H9 (cell line): ENCODE measurements at places on chromosomes 1 and 21. TPM values are rescaled to one million over a fixed set of nuclear protein-coding genes. Genes with fewer than 3 reads are reported as not detected.

Gene RGS18
- total RNA-seq = not detected in 2 replicates

Gene PER3
- total RNA-seq = 9.0 and 9.3 TPM in 2 replicates

Gene KRTAP21-2
- not detected in 2 replicates for total RNA-seq

Gene PAQR6
- total RNA-seq = 14.6 and 15.8 TPM in 2 replicates

Gene PKNOX1
- 38.1 and 43.4 TPM in 2 replicates for total RNA-seq

- no peaks in the 10 kb centered on the region; the same call in 1 of the 2 replicates for H3K27me3 ChIP-seq
- peaks cover 2% of the 10 kb centered on the region; the same call in 1 of the 2 replicates for H3K4me1 ChIP-seq
- H3K4me3 ChIP-seq = no peak overlapping the region
- H3K27ac ChIP-seq = no peak overlapping the region
- peaks cover 14% of the 10 kb centered on the region for H3K36me3 ChIP-seq
Measured at GRCh38 chr21:15301014-15301413, 236.2 kb upstream of the NRIP1 start.

DNA sequence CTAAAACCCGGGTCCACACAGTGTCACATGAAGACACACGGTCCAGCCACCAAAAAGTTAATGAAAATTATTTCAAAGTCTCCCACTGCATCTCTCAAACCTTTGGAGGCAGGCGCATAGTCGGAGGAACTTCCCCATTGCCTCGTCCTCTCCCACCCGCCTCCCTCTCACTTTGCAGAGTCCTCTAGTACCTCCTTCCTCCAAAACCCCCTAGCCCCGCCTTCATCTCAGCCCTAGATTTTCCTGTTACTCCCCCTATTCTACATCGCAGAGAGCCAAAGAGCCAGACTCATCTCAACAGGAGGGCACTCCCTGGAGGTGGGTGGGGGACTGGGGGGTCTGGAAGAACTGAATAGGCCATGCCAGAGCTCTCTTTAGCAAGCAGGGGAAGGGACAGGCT, 79.3 kb downstream of the DISP3 start:
- H3K4me3 ChIP-seq = no peak overlapping the region
- DNase-seq = no peak
- H3K4me1 ChIP-seq = peaks cover 3% of the 10 kb centered on the region; the same call in 1 of the 2 replicates

- no peak overlapping the region for H3K4me3 ChIP-seq
- H3K4me1 ChIP-seq = no peaks in the 10 kb centered on the region; the same call in 1 of the 2 replicates
- no peak for DNase-seq
- no peaks in the 10 kb centered on the region for H3K36me3 ChIP-seq
- H3K27ac ChIP-seq = no peak overlapping the region
- no peaks in the 10 kb centered on the region for H3K27me3 ChIP-seq
Measured at GRCh38 chr21:36260802-36261201, 59.2 kb upstream of the MORC3 start.

GRCh38 chr1:51583532-51583931, 33.4 kb upstream of the OSBPL9 start:
- no peak for DNase-seq
- no peaks in the 10 kb centered on the region for H3K27me3 ChIP-seq
- no peaks in the 10 kb centered on the region for H3K4me1 ChIP-seq
- H3K4me3 ChIP-seq = no peak overlapping the region

DNA sequence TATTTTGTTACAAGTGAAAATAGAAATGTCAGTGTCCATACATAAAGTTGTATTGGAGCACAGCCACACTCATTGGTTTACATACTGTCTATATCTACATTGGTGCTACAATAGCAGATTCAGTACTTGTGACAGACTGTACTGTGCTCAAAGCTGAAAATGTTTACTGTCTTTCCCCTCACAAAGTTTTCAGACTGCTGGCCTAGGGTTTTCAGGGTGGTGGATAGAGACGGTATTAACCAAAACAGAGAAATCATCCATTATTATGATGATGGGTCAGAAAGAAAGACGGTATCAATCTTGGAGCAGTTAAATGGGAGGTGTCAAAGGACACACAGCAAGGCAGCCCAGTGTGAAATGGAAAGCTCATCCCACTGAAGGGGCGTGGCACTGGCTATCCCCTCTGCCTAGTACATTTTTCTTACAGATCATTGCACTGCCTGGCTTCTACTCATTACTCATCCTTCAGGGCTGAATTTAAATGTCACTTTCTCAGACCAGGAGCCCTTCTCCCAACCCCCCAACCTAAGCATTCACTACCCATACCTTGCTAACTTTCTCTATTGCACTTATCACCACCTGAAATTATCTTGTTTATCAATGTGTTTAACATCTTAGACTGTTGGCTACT, 10.2 kb downstream of the JAK1 start:
- no peaks in the 10 kb centered on the region for H3K36me3 ChIP-seq
- no peak for DNase-seq
- H3K27ac ChIP-seq = no peak overlapping the region
- no peak overlapping the region for H3K4me3 ChIP-seq
- H3K4me1 ChIP-seq = peaks cover 10% of the 10 kb centered on the region

- H3K4me3 ChIP-seq = no peak overlapping the region
- no peaks in the 10 kb centered on the region for H3K4me1 ChIP-seq
- DNase-seq = no peak
- no peaks in the 10 kb centered on the region for H3K27me3 ChIP-seq
Measured at GRCh38 chr1:154856544-154856943, 13.5 kb downstream of the KCNN3 start.

DNA sequence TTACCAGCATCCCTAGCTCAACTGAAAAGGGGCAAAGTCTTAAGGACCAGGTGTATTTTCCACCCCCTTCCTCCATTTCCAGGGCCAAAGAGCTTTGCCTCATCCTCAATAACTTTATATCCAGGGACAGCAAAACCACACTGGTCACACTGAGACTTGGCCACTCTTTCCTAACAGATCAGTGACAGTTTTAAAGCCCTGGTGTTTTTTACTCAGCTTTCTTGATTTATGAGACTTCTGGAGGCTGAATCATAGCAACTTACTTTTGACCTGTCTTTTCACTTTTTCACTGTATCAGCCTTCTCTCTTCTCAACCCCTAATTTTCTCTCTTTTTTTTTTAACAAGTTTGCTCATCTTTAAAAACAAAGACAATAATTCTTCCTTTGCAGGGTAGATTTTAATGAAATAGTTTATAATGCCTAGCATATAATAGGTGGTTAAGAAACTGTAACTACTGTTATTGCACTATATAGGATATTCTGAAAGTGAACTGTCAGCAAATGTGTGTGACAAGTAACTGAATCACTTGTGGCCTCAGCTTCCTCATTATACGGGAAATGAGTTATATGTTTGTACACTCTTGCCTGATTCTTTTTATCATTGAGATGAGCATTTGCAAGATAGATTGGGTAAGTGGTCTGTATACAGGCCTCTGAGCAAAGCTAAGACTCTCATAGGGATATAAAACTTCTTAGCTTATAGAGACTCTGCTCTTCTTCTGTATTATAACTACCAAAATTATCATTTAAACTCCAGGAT, 19.7 kb upstream of the DYNLT5 start:
- no peaks in the 10 kb centered on the region for H3K4me1 ChIP-seq
- DNase-seq = no peak
- no peaks in the 10 kb centered on the region for H3K27me3 ChIP-seq
- H3K27ac ChIP-seq = no peak overlapping the region

DNA sequence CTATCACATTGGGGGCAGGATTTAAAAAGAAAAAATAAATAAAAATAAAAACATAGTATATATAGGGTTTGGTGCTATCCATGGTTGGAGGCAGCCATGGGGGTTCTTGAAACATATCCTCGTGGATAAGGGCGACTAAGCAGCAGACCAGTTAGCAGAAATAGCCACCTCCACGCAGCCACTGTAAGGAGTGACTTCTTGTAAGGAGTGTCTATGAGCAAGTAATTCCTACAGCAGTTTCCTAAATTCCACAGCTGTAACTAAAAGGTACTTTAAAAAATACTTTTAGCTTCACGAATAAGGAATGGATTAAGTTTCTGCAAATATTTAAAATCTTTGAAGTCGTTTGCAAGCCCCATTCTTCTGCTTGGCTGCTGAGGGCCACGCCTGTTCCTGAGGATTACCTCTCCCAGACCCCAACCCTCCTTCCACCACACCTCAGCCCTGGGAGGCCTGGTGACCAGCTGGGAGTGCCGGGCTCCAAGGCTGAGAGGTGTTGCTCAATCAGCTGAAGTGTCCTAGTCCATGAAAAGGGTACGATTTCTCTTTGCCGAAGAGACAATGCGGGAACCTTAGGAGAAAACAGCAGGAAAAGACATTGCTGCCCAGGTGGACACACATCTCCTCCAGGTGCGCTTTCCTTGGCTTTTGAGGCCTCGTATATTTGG, 115.3 kb downstream of the ADSS2 start:
- no peaks in the 10 kb centered on the region; the same call in 1 of the 2 replicates for H3K4me1 ChIP-seq
- no peak overlapping the region for H3K4me3 ChIP-seq
- H3K36me3 ChIP-seq = no peaks in the 10 kb centered on the region
- H3K27me3 ChIP-seq = no peaks in the 10 kb centered on the region
- peak; percentile 26 for DNase-seq

- H3K36me3 ChIP-seq = peaks cover 3% of the 10 kb centered on the region
- no peak overlapping the region for H3K4me3 ChIP-seq
- DNase-seq = no peak
Measured at GRCh38 chr1:97903626-97904025, 17.2 kb downstream of the DPYD start.

DNA sequence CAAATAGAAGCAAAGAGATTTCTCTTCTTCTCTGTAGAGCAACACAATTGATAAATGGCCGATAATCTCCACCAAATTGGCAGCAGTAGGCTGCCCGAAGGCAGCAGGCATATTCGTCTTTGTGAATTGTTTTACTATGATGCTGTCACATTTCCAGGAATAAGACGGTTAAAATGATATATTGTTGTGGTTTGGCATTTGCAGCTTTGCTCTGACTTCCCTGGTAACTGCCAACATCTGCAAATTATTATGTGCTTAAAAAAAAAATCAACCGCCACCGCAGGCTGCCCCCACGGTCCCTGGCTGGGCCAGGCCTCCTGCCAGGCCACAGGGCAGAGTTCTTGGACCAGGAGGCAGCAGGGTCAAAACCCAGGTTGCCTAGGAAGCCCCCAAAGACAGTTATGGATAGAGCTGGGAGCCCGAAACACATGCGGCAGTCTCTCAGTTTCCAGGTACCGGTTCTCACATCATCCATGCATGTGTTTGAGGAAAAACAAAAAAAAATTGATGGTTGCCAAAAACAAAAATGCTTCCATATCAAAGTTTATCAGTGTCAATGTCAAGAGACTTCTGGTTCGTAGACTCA, 179.3 kb downstream of the ETS2 start:
- no peaks in the 10 kb centered on the region for H3K36me3 ChIP-seq
- H3K4me3 ChIP-seq = no peak overlapping the region
- no peak overlapping the region for H3K27ac ChIP-seq
- no peak for DNase-seq

GRCh38 chr1:212539737-212540430, 68.7 kb upstream of the ATF3 start:
- no peaks in the 10 kb centered on the region for H3K27me3 ChIP-seq
- no peaks in the 10 kb centered on the region for H3K4me1 ChIP-seq
- no peak for DNase-seq
- H3K4me3 ChIP-seq = no peak overlapping the region
- no peak overlapping the region for H3K27ac ChIP-seq
- H3K36me3 ChIP-seq = no peaks in the 10 kb centered on the region

DNA sequence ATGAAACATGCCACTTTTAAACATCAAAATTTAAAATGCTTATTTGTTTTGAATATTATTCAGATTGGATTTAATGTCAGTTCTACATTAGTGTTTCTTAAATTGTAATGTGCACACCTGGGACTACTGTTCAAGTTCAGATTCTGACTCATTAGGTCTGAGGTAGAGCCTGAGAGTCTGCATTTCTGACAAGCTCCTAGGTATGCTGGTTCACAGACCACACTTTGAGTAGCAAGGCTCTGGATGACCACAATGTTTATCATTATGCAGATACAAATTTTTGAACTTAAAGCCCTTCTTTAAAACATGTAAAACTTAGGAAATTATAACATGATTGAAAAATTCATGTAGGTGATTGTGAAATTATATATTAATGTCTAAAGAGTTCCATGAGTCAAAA, 40.2 kb downstream of the TTLL7 start:
- H3K27ac ChIP-seq = no peak overlapping the region
- H3K27me3 ChIP-seq = no peaks in the 10 kb centered on the region
- H3K4me1 ChIP-seq = no peaks in the 10 kb centered on the region; the same call in 1 of the 2 replicates
- no peak for DNase-seq
- H3K4me3 ChIP-seq = no peak overlapping the region
- H3K36me3 ChIP-seq = no peaks in the 10 kb centered on the region

DNA sequence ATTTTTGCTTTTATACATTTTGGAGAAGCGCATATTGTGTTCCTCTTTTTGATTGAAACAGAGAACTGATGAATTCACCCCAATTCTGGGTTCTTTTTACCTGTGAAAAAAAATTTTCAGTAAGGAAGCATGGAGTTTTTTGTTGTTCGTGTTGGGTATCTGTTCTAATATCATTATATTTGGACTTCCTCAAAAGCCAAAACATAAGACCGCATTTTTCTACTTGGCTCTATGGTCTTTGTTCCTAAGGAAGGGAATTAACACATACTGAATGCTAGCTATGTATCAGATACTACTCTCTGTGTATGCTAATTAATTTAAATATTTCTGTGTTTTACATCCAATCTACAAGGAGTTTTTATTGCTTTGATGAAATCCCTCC, 12.9 kb downstream of the EPB41 start:
- no peaks in the 10 kb centered on the region for H3K36me3 ChIP-seq
- no peak for DNase-seq
- H3K27ac ChIP-seq = no peak overlapping the region
- H3K4me3 ChIP-seq = peak overlapping the region; percentile 39; the same call in 2 of the 3 replicates

DNA sequence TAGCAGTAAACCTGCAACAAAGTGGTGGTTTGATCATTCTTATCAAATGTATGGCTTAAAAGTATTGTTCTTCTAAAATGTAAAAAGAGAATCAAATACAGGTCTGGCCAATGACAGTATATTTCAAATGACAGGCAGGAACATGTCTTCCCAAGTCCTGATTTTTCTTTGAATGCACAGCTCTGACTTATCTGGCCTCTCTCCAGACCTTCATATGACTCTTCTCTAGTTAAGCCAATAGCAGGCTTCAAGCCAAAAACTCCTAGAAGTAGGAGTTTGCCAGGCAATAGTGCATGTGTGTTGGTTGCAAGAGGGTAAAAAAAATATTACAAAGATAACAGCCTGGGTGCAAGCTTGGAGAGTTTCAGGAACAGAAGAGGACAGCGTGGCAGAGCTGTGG, 345.5 kb downstream of the SMYD3 start:
- no peak for DNase-seq
- H3K4me1 ChIP-seq = no peaks in the 10 kb centered on the region
- no peaks in the 10 kb centered on the region for H3K36me3 ChIP-seq

DNA sequence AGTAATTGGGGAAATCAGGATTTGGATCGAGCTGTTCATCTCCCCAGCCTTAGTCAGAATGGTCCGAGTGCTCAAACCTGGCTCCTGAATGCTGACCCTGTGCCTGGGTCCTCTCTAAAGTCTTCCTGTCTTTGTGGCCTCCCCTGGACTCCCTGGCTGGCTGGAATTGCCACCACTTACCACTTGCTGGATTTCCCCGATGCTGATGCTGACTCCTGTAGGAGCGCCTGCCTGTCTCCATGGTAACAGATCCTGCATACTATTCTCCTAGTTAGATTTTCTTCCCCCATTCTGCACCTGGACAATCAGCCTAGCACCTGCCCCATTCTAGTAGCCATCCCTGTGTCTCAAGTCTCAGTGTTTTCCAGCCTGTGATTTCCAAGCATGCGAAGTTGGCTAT, 382.2 kb upstream of the ESRRG start:
- H3K4me3 ChIP-seq = no peak overlapping the region
- no peaks in the 10 kb centered on the region for H3K27me3 ChIP-seq
